ENCODE measurements at places on chromosomes 7 and 10.
A peak's percentile ranks its signal among the peaks of the same experiment; 100 is the strongest.

DNA sequence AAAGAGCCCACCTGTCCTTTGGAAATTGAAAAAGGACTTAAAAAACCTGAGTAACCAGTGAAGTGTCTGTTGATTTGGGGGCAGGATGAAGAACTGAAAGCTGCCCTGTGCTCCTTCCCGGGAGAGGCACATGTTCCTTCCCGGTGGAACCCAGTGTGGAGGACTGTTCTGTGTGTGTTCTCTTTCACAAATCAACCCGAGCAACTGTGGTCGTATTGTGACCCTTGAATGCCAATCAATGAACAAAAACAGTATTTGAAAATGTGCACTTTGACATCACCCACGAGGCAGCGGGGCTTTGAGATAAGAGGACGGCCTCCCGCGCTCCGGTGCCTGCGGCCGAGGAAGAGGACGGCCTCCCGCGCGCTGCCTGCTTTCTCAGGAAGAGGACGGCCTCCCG lies 139.0 kb downstream of the VIPR2 start:
- no peak for DNase-seq

DNA sequence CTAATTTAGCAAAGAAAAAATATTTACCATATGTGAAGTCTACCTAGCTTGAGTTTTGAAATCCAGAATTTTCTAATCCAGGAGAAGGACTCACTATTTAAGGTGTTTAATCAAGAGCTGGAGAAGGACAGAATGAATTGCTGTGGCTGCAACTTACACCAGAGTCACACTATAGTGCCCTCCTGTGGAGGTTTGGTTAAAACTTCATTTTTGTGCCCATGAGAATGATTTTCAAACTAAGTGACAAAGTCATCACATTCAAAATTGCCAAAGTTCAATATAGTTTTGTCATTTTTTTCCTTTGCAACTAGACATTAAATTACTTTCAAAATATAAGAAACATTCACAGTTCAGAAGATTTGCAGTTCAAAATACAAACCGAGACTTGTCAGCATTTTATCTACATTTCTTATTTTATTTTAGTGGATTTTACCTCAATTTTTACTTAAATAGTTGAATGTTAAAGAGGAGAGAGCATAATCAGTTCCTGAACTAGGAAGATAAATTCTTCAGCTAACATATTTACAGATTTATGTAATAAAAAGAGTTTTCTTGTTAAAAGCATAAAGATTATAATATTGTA lies 70.7 kb downstream of the CABCOCO1 start:
- DNase-seq = peak; percentile 70

DNA sequence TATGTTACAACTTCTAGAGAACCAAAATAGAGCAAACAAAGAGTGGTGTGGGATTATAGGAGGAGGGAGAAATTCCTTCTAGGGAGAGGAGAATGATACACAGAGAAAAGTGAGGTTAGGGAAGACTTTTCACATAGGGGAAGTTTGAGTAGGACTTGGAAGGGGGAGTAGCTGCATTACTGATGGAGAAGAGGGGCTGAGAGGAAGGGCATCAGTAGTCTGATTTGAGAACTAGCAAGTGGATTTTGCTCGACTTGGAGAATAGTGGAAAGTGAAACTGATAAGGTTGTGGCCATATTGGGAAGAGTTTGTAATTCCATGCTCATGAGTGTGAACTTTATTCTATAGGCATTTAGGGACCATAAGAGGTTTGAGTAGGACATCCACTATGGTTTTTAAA lies 6.1 kb downstream of the NRF1 start:
- peak; percentile 22 for DNase-seq

DNA sequence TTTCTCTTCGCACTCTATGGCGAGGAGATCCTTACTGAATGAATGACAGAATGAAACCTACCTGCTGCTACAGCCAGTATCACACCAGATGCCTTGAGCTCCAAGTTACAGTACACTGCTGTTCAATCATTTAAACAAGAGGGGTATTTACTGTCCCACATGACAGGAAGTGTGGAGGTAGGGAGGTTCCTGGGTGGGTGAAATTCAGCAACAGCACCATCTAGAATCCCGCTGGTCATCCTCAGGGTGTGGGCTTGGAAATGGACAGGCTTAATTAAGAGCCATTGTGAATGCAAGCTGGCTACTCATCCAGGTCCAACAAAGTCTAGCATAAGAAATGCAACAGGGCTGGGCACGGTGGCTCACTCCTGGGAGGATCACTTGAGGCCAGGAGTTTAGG lies 14.7 kb downstream of the CYTH3 start:
- DNase-seq = no peak

DNA sequence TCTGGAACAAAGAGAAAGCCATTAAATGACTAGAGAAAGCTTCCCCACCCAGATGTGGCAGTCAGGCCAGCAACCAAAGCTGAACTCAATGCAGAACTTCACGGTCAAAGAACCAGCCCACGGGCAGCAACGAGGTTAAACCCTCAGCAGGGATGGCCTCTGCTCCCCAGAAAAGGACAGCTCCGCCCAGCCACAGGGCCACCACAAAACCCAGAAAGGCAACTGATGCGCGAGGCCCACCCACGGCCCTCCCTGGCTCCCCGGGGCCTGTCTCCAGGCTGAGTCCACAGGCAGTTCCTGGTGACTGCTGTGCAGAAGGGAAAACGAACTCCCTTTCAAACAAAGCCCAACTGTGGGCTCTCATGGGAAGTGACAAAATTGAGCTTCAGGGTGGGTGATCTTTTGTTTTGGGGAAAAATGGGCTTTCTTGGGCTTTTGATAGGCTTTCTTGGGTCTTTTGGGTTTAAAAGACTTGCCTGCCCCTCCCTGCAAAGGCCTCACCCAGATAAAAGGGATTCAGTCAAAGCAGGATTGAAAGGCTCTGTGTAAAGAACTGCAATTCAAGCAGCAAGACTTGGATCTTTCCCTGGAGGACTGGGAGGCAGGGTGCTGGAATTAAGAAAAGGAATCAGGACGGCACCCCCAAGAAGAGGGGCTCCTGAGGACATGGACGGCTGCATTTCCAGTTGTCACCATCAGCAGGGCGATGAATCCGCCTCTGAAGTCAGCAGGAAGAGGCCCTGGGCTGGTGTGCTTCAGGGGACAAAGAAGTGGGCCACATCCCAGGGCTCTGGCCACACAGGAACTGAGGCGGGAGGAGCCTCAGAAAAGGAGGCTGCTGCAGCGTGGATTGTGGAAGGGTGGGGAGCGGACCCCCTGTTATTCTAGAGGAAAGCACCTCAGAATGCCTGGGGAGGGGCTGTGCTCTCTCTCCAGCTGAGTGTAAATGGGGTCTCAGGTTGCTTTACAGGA lies 209.9 kb downstream of the USP6NL start:
- no peak for DNase-seq

DNA sequence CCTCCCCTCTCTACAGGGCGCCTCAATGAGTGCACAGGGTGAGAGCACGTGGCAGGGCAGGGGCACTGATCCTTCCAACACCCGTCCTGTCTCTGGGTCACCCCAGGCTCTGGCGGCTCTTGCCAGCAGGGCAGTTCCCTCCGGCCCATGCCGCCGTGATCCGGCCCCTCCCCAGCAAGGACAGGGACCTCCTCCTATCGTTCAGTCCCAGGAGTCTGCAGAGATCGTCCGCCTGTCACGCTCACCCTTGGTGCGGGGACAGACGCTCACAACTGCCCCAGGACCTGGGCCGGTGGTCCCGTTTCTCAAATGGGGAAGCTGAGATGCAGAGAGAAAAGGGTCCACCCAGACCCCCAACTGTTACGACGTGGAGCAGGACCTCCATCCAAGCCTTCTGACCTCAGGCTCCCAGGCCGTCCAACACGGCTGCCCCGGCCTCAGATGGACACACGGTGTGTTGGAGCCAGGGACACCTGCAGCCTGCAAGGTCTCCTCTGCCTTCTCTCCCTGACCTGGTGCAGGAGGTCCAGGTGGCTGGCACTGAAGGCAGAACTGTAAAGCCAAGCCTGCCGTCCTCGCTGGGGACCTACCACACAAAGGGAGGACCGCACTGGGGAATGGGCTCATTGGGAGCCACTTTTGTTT lies 248.9 kb downstream of the ELFN1 start:
- no peak for DNase-seq

DNA sequence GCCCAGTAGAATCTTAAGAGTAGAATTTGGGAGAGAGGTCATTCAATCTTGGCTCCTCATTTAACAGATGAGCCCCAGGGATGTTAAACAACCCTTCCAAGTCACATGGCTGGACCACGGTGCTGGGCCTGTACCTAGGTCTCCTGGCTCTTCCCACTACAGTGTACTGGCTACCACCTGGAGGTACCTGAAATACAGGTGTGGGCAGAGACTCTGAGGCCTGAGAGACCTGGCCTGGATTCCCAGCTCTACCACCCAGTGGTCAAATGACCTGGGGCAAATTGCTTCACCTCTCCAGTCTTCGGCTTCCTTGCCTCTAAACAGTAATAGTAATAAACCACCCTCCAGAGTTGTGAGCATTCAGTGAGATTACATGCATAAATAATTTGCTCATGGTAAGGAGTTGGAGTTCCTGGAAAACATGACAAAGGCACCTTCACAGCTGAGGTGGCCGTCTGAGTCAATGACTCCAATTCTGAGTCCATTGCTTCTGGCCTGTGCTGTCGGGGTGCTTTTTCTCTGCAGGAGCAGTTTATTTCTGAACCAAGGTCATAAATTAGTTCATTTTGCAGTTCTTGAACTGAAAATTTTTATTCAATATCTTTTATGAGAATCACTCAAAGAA lies 2.7 kb downstream of the GOT1 start:
- no peak for DNase-seq

DNA sequence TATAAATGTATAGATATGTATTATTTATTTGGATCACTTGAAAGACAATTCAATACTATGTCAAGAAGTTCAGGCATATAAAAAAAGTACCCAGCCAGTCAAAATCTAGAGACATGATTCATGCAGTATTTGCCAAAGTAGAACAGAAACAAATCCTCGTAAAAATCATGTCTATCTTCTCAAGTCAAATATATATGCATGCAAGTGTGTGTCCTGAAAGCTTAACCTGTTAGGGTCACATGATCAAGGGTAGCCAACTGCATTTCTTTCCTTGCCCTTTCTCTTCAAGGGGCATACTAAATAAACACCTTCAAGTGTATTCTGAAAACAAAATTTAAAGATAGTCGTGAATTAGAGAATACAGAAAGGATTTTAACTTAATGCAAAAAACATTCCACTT lies 107.0 kb downstream of the HIBADH start:
- no peak for DNase-seq
